ENCODE measurements at places on chromosomes 13 and 19.

GRCh38 chr19:35973487-35973886 lies 21.5 kb upstream of the SDHAF1 start:
- DNase-seq: no peak

DNA sequence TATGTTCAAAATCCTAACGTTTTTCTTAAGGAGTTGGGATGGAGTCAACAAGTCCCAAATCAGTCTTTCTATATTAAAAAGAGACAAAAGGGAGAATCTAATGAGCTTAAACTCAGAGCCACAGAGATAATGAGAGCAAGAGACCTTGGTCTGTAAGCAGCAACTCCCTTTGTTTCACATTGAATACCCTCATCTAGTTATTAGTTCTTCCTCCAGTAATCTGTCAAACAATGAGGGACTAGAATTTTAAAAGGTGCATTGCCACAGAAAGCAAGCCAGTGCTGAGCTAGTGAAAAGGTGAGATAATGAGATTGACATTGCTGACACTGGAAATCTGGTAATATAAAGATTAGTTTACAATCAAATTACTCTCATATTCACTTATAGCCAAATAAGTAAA lies 718.6 kb downstream of the DACH1 start:
- DNase-seq: no peak

GRCh38 chr19:29268103-29268502 lies 55.2 kb upstream of the UQCRFS1 start:
- DNase-seq: no peak

- no peak for DNase-seq
Observed at GRCh38 chr13:45162821-45163220, 38.0 kb downstream of the KCTD4 start.

DNA sequence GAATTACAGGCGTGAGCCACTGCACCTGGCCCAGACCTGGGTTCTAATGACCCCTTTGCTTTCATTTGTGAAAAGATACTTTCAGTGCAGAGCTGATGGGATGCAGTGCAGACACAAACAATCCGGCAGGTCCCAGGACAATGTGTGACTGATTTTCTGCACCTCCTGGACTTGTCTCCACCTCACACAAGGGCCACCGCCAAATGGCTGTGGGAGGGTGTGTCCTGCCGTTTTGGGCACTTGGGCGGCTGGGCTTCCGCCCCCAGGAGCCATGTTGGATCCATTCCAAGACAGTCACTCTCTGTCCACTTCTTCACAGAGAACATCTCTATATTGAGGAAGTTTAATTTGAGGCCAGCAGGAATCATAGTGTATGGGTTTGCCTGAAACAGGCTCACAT lies 112.3 kb upstream of the ZNF507 start:
- DNase-seq: no peak

DNA sequence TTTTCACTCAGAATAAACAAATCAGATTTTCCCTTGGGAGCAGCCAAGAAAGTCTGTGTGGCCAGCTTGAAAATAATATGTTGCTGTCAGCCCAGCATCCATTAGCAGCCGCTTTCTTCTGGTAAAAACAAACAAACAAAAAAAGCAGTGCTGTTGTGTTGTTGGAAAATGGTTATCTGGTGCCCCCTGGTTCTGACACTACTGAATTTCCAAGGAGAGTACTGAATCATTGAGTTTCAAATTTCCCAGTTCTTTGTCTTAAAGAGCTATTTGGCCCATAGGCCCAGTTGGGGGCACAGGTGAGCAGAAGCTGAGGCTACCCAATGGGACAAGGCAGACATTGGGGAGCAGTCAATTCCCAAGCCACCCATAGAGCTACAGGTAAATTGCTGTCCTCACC lies 995.9 kb downstream of the UQCRFS1 start:
- DNase-seq: no peak

DNA sequence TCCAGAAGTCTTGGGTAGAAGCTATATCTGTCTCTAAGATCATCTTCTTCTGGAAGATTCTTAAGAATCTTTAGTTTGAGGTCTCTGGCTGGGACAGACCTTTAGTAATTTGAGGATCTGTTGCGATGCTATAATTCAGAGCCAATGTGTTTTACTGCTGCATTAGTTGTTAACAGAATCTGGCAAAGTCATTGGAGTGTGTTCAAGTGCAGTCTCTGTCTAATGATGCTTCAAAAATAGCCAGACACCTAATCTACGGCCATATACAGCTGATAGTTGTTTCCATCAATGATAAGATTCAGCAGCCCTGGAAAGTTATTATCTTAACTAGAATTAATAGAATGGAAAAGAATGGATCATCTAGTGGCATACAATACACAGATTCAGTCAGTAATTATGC lies 72.6 kb downstream of the CDK8 start:
- DNase-seq: no peak

GRCh38 chr13:56515441-56515840 lies 625.3 kb upstream of the PRR20A start:
- DNase-seq: no peak

- no peak for DNase-seq
Observed at GRCh38 chr13:112443191-112443994, 67.2 kb downstream of the SPACA7 start.

DNA sequence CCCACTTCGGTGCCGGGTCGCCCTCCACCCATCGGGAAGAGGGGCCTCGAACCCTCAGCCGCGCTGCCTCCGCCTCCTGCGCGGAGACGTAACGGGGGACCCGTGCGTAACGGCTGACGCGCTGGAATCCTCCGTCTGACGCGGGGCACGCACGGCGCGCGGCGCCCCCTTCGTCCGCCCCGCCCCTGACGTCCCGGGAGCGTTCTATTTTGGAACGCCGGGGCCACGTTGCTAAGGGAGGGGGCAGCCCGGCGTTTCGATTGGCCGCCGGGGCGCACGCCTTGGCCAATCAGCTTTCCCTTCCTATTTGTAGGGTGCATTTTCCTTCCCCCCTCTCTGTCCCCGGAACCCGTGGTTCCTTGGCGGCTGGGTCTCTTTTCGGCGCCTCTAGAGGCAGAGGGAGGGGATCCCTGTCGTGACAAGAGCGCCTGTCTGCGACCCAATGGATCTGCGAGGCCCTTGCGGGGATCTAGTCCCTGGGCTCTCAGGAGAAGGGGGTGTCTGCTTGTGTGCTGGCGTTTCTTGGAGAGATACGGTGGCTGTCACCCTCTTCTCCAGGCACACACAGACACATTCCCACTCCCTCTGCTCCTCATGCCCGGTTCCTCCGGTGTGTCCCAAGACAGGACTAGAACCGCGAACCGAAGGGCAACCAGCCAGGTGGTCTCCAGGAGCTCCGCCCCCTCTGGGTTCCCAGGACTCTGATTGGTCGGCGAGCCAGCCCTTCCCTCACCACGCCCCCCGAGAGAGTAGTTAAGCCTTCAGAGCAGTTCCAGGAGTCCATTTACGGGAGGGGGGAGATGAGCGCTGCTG lies 1.5 kb downstream of the FOSB start:
- DNase-seq: peak; percentile 51

GRCh38 chr13:67772807-67773453 lies 542.8 kb upstream of the PCDH9 start:
- no peak for DNase-seq

- no peak for DNase-seq
Observed at GRCh38 chr19:2490659-2491058, 14.7 kb downstream of the GADD45B start.

- no peak for DNase-seq
Observed at GRCh38 chr19:1361601-1362386, 21.9 kb upstream of the NDUFS7 start.

GRCh38 chr13:38167164-38167822 lies 182.4 kb upstream of the UFM1 start:
- DNase-seq: no peak

GRCh38 chr19:34573226-34573864 lies 91.8 kb downstream of the WTIP start:
- no peak for DNase-seq

- DNase-seq: no peak
Observed at GRCh38 chr13:25064396-25064795, 31.5 kb upstream of the PABPC3 start.

DNA sequence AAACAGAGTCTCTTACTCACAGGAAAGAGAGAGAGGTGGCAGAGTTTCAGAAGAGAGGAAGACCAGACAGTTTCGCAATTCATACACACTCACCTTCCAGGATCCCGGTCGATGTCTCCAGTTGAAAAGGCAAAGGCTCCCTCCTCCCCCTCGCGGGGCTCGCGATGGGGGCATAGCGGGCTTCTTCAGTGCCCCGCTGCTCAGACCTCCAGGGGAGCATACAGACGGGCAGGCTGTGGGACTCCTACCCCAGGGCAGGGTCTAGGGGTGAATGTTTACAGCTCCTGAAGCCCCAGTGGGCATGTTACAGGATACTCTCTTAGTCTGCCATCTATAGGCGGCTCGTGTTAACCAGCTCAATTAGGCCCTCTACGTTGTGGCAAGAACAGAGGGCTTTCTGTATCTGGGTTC lies 139.2 kb downstream of the SLITRK5 start:
- DNase-seq: no peak

- no peak for DNase-seq
Observed at GRCh38 chr19:51034704-51035103, at the start of gene KLK12. KLK12 (minus strand) TSS chr19:51035002; CDS start chr19:51034621, 381 bp downstream.

DNA sequence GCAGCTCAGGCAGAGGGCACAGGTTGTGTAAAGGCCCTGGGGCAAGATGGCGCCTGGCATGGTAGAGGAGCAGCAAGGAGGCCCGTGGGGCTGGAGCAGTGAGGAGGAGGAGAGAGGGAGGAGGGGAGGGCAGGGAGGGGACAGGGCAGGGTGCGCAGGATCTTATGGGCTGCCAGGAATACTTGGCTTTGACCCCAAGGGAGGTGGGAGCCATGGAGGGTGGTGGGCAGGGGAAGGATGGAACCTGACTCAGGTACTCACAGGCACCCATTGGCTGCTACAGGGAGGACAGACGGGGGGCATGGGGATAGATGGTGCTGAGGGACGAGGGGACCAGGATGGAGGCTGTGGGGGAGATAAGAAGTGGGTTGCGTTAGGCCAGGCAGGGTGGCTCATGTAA lies 3.3 kb downstream of the TNFAIP8L1 start:
- DNase-seq: no peak

DNA sequence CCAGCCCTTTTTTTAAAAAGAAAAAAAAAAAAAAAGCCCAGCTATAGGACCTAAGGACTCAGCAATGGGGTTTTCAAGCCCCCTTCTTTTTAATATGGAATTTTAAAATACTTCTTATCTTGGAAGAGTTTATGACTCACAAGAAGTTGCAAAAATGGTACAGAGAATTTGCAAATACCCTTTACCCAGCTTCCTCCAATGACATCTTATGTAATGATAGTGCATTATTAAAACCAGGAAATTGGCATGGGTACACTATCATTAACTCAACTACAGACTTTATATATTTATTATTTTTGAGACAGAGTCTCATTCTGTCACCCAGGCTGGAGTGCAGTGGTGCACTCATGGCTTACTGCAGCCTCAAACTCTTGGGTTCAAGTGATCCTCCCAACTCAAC lies 16.1 kb downstream of the TMEM38A start:
- DNase-seq: no peak

DNA sequence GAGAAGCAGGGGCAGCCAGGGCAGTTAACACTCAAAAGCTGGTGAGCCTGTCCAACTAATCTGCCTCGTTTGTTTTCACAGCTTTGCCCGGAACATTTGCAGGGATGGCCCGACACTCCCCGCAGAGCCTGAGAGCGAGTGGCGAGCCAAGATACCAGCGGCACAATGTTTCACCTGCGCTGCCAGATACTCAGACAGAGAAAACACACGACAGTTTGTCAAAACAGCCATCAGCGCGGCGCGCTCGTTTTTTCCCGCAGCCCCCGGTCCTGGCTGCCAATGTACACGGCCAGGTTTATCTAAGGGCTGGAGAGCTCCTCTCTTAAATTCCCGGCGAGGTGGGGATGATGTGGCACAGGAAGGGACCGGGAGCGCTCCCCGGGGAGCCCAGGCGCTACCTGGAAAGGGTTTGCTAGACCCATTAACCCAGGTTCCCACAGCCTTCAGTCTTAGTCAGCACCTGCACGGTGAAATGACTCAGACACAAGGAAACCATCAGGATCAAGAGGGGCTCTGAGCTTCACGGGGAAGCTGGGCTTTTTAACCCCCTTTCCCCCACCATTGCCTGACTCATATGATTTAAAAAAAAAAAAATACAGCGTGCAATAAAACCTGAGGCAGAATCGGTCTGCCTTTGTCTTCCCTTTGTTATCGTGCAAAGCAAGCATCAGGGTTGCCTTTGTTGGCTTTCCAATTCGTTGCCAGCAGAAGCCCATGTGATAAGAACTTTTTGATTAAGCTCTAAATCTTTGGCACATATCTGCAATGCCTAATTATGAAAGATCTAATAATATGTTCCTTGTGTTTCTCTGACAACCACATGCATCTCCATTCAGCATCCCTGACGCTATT lies 186.2 kb downstream of the EFNB2 start:
- no peak for DNase-seq

DNA sequence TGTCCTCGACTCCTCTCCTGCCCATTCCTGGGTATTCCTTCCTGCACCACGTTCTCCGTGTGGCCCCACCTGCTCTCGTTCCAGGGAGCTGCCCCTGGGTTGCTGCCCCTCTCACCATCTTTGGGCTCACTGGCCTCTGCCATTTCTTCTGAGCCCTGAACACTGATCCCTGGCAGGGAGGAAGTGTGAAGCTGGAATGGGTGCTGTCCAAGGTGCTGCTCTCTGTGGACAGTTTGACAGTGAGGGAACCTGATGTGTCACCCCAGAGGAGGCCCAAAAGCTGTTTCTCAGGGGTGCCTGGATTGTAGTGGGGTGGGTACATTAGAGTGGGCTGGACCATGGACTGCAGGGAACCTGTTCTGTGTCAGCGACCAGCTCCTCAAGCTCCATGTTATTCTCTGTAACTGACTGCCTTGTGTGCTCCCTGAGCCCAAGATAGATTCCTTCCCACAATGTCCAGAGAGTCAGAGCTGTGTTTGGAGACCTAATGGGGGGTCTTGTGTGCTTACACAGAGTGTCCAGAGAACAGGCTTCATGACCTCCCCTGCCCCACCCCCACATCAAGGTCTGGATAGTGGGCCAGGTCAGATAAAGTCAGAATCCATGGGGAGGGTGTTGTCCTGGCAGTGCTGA lies 7.2 kb upstream of the CEACAM8 start:
- no peak for DNase-seq

All from T-helper 2 cell (primary cell).